ENCODE measurements at places on chromosomes 2 and 18. TPM values are rescaled to one million over a fixed set of nuclear protein-coding genes. Genes with fewer than 3 reads are reported as not detected.

KIAA2012 gene
- not detected for total RNA-seq

CYTIP gene
- not detected for total RNA-seq

CLK1 gene
- 39.4 TPM for total RNA-seq

DRC1 gene
- 0.19 TPM for total RNA-seq

VIT gene
- total RNA-seq: not detected

RAX gene
- total RNA-seq: not detected

BZW1 gene
- total RNA-seq: 386 TPM

All from A549 treated with ZK216348 at 1 μM for 4 hours (cell line).